NCI-H187 (cell line): ENCODE measurements at places on chromosomes 2 and 18.

GRCh38 chr2:90221300-90221651, 1529.8 kb downstream of the RPIA start:
- DNase-seq = no peak

DNA sequence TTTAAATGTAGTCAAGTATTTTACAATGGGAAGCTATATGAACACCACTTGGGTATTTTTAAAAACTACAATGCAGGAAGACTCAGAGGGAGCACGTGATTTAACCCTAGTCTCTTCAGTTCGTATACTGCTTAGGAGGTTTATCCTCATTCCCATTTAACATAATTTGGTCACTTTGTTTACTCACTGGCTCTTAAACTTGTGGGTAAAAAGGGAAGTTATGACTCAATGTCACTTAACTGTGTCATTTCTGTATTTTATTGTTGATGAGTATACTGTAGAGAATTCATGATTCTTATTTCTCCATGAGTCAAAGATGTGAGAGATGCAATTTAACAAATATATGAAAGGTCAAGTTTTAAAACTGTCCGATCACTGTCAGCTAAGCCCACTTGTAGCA, 48.2 kb downstream of the SLC66A3 start:
- DNase-seq = no peak

- DNase-seq = no peak
Observed at GRCh38 chr2:12412898-12413305, 303.8 kb upstream of the TRIB2 start.

DNA sequence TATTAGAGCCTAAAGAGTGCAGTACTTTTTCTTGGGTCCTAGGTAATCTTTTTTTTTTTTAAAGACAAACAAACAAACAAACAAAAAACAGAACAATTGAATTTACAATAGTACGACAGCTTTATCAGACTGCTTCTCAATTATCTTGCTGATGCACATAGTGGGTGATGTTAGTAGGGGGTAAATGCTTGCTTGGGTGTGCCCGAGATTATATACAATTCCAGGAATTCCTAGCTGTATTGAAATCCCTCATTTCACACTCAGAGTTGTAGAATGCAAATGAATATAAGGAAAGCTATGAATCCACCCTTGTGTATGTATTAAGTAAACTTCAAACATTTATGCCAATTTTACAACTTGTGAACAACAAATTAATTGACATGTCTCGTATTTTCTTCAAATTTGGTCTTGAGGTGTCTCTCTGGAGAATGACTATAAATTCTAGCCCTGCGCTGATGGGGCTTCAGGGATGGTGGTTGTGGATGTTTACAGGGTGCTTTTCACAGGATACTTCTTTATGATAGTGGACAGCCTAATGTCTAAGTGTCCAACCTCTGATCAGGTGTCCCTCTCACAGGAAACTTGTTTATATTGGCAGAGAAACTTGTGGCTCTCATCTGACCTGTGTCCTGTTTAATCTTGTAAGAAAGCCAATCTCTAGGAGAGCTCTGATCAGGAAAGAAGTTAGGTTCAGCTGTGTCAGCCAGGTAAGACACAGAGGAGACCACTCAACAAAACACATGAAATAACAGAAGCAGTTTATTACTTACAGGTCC, 61.9 kb upstream of the SLC39A10 start:
- no peak for DNase-seq

- DNase-seq = no peak
Observed at GRCh38 chr2:191411472-191411871, 166.3 kb downstream of the MYO1B start.
